Activated T-helper 1 cell treated with anti-CD3 and anti-CD28 coated beads, Interleukin-2, amount 50 U/mL, for 16 hours (primary cell): ENCODE measurements at places on chromosomes 16 and 17.

GRCh38 chr16:88738151-88739084, 32.1 kb downstream of the CTU2 start:
- no peak for DNase-seq

DNA sequence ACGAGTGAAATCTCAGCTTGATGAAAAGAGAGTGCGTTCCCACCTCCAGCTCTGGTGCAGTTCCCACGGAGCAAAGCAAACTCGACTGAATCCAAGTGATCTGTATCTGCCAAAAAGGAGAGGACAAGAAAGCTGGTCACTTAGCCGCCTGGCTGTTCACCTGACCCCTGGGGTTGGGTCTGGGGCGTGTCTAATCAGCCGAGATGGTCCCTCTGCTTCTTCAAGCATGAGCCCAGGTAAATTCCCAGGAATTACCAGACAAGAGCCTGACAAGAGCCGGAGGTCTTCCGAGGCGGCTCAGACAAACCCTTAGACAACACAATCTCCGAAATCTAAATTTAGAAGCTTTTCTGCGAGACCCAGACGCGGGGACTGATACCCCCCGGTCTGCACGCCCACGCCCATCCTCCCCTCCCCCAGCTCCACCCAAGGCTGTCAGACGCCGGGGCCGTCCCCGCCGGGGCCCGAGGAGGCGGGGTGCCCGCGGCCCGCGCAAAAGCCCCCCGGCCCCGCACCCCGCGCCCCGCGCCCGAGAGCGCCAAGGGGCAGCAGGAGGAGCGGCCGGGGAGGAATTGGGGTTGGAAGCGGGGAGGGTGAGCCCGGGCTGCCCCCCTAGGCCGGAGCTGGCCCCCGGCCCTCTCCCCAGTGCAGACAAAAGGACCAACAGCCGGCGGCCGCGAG, 674 bp downstream of the ZNF821 start:
- peak; percentile 49 for DNase-seq

GRCh38 chr17:3659541-3660111, 8.8 kb downstream of the TAX1BP3 start:
- DNase-seq = no peak

GRCh38 chr16:47705266-47705665, 244.1 kb downstream of the PHKB start:
- no peak for DNase-seq

GRCh38 chr17:48907713-48908046, 527 bp upstream of the UBE2Z start:
- no peak for DNase-seq

GRCh38 chr16:62288990-62289629, 252.9 kb upstream of the CDH8 start:
- no peak for DNase-seq

DNA sequence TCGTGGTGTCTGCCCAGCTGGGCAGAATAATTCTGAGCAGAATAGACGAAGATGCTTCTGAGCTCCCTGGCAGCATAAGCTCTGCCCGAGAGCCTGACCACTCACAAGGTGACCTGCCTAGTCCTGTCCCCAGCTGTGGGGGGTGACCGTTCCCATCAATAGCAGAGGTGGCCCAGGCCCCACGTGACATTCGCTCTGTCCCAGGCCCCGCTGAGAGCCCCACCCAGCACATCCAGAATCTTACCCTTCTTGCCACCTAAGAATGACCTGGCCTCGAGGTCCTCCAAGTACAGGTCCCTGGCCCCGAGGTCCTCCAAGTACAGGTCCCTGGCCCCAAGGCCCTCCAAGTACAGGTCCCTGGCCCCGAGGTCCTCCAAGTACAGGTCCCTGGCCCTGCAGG, 695 bp upstream of the TMEM204 start:
- no peak for DNase-seq

DNA sequence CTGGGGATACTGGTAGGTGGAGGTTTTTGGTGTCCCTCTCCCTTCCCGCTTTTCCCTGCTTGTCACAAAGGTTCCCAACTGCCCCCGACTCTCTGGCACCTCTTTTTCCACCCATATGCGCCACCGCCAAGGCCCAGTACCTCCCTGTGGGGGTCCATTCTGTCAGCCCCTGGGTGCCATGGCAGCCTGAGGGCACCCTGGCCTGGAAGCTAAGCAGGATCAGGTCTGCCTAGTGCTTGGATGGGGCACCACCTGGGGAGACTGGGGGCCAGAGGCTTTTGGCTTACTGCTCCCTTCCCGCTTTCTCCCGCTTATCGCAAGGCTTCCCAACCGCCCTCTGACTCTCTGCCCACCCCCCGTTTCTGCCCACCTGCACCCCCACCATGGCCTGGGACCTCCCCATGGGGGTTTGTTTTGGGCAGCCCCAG, 2286.4 kb downstream of the TP53TG3F start:
- no peak for DNase-seq

DNA sequence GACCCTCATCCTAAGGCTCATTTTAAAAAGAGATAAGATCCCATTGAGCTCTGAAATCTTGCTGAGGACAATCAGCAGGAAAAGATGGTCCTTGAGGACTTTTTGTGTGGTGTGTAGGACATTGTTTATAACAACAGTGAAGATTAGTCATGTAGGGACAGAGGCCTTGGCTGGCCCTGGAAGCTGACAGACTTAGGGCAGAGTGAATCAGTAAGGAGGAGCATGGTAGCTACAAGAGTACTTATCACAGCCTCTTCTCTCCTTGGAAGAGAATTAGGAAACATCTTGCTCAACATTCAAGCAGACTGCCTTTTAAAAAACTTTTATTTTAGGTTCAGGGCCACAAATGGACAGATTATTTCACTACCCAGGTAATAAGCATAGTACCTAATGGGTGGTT, 665.9 kb upstream of the SALL1 start:
- DNase-seq = no peak

DNA sequence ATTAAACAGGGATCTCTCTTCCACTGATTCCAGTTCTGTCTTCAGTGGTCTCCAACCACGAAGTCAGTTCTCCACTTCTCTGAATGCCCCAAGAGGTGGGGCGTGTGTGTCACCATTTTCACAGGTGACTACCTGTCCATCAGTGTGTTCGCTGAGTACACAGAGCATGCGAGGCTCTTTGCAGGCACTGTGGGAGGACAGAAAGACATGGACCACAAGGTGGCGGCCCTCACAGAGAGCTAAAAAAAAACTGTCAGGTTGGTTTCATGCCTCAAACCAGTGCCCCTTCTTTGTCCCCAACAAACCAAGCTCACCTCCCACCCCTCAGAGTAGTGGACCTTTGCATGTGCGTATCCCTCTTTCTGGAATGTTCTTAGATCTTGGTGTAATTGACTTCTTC, 13.8 kb downstream of the EMP2 start:
- no peak for DNase-seq

DNA sequence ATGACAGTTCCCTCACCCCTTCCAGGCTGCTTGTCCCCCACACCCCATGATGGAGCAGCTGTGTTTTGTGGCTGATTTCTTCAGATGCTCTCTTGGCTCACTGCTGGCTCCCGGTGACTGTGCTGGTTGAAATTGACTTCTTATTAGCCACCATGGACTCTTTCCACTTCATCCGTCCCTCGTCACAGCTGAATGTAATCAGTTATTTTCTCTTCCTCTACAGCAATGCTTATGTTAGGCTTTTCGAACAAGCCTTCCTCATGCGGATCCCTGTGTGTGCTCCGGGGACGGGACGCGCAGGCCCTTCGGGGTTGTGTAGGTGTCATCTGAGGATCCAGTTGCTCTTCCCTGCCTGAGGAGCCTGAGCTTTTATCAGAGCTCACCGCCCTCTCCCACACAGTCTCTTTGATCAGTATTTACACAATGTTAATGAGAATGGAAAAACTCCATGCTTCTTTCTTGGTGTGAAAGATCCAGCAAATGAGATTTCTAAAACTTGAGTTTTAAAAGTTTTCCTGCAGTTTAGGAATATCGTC, 87.5 kb downstream of the RPTOR start:
- no peak for DNase-seq

DNA sequence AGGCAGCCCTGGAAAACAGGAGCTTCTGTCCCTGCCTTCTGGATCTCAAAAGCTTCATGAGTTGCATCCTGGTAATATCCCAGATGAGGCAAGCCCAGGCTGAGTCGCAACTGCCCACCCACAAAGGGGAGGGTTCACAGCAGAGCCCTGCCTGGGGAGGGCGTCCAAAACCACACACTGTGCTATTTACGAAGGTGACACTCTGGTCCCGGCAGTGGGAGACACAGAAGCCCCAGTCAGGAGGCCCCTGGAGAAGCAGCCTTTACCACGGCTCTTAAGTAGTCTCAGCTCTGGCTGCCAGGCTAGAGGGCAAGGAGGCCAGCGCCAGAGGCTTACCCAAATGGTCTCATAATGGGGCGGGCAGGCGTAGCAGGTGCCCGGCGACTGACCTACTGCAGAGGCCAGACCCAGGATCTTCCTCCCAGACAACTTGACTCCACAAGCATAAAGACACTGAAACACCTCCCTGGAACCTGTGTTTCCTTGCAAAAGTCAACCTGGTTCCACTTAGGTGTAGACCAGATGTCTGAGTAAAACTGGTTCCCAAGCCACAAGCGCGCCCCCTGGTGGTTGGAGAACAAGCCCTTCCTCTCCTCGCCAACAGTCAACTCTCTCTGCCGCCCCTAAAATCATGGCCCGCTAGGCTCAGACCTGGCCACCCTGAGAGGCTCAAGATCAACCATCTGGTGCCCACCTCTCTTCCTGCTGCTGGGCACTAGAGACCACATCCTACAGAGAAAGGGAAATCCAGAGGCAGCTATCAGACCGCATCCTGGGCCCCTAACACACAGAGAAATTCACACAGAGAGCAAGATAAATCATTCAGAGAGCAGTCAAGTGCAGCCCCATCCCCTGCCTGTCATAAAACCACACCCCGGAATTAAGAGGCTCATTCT, 5.2 kb downstream of the AXIN2 start:
- DNase-seq = peak; percentile 82

- no peak for DNase-seq
Observed at GRCh38 chr17:50499270-50499669, 9.0 kb upstream of the MYCBPAP start.

GRCh38 chr16:83348991-83349390, 458.8 kb upstream of the HSBP1 start:
- DNase-seq = no peak

GRCh38 chr17:81391293-81391935, 3.8 kb upstream of the BAHCC1 start:
- DNase-seq = no peak

DNA sequence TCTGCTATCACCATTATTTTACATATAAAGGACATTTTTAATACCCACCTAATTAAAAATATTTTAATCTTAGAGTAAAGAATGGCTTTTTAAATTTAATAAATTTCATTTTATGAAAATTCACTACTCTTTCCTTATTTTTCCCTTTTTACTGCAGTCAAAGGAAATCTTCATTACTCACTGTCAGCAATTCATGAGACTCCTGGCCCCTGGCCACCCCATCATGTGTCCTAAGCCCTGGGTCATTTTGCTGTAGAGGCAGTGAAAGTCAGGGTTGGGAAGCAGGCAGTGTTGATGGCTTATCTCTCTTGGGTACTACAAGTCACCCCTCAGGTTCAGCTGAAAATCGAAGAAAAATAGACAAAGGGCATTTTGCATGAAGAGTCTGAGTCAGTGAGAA, 468.6 kb upstream of the CCL2 start:
- DNase-seq = no peak

- DNase-seq = no peak
Observed at GRCh38 chr16:473046-474043, 47.9 kb downstream of the RAB11FIP3 start.

GRCh38 chr16:67957622-67958021, 10.8 kb downstream of the SLC12A4 start:
- no peak for DNase-seq

DNA sequence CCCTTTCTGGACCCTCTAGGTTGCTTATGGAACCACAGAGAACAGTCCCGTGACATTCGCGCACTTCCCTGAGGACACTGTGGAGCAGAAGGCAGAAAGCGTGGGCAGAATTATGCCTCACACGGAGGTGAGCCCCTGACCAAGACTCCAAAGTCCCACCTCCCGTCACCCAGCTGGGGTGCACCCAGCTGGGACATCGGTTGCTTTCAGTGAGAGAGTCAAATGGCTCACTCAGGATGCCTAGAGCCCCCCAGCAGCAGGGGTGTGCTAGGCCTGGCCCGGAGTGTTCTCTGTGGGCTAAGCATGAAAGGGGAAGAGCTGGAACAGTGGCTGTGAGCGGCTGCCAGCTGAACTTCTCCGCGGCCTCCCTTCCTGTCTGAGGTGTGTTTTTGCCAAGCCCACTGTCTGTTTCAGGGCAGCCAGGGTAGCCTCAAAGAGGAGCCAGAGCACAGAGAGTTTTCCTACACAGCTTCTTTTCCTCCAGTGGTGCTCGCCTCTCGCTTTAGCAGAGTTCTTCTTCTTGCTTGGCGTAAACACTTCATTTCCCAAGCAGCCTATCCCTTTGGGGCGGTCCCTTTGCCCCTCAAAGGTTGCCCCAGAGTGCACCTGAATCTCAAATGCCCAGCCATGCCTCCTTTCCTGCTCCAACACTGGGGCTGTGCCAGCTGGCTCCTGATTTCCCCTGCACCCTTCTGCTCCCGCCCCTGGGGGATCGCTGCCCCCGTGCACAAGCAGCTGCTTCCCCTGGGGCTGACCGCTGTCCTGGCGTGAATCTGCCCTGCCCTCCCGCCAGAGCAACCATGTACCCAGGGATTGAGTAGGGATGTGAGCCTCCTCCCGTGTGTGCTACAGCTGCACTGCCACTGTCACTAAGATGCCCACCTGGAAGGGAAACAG, 2.6 kb upstream of the CHAD start:
- no peak for DNase-seq

DNA sequence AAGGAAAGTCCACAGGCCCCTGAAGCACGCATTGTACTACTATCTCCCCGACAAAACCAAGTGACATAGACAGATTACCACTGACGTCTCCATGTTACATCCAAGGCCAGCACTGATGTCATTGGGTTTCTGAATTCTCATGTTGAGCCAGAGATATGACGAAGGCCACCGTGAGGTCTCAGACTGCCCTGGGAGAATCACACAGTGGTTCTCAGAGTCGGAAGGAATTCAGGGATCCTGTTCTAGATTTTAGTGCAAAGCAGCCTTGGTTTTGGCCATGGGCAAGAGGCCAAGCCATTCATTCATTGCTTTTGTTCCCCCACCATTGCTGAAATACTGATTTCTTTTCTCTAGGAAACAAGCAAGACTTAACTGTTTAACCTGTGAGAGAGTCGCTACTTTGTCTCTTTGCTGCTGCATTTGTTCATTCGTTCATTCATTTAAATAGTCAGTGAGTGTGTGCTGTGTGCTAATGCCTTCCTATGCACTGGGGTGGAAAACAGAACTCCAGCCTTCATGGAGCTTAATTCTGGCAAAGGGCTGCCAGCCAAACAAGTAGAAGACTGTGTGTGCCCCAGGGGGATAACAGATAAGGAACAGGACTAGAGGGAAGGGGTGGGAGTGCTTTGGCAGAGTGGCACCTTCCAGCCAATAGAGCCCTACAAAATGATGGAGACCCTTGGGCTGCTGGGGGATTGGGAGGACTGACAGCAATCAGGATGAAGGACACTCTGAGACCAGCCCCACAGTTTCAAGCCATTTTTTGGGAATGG, 222.3 kb downstream of the MSI2 start:
- DNase-seq = no peak

GRCh38 chr17:4920351-4921048, 11.6 kb upstream of the GP1BA start:
- no peak for DNase-seq

- DNase-seq = no peak
Observed at GRCh38 chr17:45963889-45964288, 35.2 kb upstream of the STH start.
